Activated CD4-positive, alpha-beta T cell treated with anti-CD3 and anti-CD28 coated beads, Interleukin-2, amount 10 ng/mL, durations not matched to agents 24 days and 14 days (primary cell): ENCODE measurements at places on chromosomes 12 and 14.
A peak's percentile ranks its signal among the peaks of the same experiment; 100 is the strongest.

DNA sequence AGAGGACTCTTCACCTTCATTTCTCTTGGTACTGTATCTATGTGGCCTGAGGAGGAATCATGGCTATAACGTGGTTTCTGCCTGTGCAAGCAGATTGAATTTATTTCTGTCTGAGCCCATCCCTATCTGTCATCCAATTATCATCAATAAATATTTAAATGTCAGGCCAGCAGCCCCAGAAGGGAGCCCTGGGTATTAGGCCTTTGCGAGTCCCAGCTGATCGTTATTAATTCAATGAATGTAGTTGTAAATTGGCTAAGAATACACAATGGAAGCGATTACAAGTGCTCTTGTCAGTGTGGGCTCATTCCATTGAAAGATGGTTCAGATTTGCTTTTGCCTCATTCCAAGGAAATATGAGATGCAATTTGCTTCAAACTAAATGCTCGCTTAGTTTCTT is 142.0 kb downstream of the KTN1 start:
- no peak for DNase-seq

DNA sequence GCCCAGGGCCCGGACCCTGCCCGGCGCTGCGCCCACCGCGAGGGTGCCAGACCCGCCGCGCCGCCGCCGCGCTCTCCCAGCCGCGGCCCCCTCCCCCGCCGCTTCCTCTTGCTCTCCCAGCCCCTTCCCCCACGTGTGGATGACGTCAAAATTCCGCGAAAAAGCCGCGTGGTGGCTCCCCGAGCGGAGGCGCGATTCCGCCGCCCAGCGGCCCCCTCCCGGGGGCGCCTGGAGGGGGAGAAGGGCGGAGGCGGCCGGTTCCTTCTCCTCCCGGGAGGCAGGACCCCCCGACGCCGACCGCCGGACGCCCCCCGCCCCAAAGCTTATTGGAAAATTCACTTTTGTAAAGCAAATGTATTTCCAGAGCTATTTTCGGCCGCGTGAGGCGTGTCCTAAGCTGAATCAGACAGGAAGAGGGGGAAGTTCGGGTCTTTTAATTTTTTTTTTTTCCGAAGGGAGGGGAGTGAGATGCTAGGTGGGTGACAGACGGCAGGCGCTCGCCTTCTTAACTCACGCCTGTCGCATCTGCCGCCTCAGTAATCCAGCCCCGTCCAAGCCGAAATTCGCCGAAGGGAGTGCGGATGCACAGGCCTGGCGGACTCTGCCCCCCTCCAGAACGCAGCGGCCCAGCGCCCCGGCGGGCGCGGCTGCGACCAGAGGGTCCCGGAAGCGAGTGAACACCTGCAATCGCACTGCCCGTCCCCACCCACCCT is 4.1 kb upstream of the CCND2 start:
- DNase-seq = peak; percentile 98

- no peak for DNase-seq
These were observed 8.8 kb upstream of the PTGR2 start for GRCh38 chr14:73842851-73843250.

- peak; percentile 55 for DNase-seq
These were observed 153.1 kb upstream of the CCND2 start for GRCh38 chr12:4120316-4120917.

DNA sequence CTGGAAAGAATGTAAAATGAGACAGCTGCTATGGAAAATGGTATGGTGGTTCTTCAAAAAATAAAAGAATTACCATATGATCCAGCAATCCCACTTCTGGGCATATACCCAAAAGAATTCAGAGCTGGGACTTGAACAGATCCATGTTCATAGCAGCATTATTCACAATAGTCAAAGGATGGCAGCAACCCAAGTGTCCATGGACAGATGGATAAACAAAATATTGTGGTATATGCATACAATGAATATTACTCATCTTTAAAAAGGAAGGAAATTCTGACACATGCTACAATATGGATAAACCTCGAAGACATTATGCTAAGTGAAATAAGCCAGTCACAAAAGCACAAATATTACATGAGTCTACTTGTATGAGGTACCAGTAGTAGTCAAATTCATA is 9.1 kb downstream of the RAB2B start:
- no peak for DNase-seq

- DNase-seq = no peak
These were observed 342.3 kb downstream of the FOXG1 start for GRCh38 chr14:29108908-29109307.

DNA sequence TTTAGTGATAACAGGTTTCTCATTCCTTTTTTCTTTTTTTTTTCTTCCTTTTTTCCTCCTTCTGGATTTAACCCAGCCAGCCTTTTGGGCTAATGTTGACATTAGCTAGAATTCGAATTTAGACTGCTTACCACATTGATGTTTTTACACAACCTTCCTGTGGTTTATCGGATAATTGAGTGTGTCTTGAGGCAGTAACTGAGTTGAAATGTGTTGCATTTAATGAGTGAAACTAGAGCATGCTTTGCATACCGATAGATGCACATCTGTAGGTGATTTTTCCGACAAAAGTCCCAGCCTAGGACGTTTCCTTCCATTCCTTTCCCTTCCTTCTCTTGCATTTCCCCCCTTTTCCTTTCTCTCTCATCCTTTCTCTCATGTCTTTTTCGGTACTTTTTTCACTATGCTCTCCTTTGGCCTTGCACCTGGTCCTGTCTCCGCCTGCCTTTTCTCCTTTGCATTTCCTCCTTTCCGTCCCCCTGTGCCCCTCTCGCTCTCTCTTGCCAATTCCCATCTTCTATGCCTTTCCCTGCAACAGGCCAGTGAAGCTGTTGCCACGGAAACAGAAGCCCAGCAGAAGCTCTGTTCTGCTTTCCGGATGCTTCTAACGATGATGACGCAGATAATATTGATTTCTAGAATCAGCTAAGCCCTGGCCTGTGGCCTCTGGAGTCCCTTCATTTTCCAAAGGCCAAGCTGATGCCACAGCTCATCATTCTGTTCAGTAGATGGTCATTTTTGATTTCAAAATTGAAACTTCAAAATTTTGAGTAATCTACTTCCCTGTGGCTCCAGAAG is 76.1 kb downstream of the SLC25A47 start:
- no peak for DNase-seq

GRCh38 chr14:76848879-76849278 is 22.7 kb downstream of the LRRC74A start:
- no peak for DNase-seq

DNA sequence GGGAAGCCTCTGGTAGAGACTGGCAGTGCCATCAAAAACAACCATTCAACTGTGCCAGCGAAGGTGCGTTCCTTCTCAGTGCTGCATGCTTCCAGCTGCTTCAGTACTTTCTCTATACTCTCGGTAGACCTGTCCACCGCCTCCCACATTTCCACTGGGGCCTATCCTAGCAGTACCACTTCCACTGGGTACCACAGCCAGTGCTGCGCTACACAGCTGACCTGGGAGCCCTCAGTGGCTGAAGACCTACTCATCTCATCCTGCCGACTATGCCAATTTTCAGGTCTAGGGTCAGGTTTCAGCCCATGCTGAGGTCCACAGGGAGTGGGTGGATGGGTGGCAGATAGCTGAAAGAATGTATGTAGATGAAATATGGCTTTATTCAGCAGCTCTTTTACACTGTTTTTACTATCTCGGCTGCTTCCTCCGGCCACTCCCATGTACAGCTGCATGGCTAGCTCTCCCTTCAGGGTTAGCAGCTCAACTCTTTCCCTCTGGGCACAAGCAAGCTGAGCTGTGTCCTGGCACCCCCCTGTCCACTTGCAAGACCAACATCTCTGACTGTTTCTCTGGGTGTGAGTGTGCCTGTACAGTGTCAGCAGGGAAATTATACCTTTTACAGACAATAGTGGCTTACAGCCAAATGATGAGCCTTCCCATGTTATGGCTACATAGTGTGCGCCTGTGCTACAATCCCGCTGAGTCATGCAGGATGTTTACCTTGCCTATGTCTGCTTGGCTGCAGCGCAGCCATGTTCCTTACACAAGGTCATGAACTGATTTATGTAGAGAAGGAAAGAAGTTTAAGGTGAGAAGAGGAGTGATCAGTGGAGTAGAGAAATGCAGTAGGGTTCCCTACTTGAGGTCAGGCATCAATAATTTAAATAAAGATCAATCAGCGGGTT is 125.7 kb upstream of the DDHD1 start:
- no peak for DNase-seq

DNA sequence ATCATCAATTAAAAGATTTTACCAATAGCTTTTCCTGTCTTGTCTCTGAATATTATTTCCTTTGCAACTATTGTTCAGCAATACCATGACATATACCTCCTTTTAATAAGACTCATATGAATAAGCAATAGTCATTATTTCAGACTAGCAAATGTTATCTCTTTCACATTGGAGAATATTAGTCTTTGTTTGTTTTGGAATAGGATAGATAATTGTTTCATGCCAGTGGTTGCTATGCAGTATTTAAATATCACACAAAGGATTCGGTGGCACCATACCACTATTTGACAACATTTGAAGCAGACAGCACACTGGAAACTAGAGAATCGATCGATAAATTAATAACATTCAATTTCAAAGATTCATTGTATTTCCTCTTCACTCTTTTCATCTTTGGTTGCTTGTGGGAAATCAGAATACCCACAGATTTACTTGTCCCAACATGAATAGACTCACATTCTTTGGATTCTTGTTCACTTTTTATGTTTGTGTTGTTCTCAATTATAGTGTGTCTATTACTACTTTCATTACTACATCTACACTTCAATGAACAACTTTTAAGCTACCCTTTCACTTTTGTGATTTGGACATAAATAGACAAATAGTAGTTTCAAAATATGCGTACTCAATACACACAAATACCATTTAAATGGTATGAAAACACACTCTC is 42.7 kb upstream of the TBPL2 start:
- DNase-seq = no peak

DNA sequence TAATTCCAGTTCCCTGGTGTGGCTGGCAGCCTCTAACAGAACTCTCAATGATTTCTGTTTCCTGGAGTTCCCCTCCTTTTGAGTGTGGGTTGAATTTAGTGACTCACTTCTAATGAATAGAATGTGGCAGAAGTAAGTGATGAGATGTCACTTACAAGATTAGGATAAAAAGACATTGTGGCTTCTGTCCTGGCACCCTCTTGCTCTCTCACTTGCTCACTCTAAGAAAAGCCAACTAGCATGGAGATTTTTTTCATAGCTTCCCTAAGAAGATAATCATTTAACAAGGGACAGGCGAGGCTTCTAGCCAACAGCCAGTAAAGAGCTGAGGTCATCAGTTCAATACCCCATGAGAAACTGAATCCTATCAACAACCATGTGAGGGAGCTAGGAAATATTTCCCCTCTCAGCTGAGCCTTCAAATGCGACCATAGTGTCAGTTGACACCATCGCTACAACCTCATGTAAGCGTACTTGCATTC is 156.7 kb downstream of the TMTC3 start:
- DNase-seq = peak; percentile 55

GRCh38 chr12:779745-780734 is 27.7 kb downstream of the WNK1 start:
- no peak for DNase-seq

DNA sequence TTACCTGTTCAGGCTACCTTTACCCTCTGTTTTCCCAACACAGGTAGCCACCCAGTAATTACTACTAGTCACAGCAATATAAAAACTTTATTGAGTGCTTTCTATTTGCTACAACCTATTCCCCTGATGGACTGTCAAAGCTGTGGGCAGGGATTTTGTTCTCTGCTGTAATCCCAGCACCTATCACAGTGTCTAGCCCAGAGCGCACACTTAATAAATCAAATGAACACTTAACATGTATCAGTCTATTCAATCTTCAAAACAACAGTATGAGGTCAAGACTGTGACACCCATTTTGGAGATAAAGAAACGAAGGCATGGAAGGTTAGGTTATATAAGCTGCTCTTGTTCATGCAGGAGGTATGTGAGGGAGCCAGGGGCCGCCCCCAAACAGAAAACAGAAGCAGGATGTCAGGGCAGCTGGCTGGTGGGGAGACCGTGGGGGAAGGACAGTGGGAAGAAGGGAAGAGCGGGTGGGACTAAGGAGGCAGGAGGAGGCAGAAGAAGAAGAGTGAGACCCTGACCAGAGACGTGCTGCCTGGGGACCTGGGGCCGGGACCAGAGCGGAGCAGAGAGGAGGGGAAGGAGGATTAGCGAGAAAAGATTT is 1.7 kb downstream of the TNFRSF1A start:
- DNase-seq = peak; percentile 71

DNA sequence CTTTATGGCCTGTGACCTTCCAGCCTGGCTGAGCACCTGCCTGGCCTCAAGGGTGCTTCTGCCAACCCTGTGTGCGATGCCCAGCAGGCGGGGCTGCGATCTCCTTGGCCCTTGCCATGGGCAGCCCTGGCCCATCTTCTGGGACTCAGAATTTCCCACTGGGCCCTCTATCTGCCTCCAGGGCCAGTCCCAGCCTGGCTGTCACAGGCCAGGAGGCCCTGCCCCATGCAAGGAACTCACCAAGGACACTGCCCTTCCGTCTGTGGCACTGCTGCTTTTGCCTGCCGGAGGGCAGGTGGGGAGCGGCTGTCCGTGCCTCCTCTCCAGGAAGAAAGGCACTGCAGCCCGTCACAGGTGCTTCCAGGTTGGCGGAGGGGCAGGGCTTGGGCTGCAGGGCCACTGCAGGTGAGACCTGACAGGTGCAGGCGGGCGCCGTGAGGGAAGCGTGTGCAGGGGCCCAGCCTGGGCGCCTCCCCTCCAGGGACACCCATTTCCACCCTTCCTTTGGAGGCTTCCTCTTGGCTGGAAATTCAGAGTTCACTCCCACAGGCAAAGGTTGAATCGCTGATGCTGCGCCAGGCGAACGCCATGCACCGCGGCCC is 177.8 kb downstream of the KIF26A start:
- DNase-seq = no peak

DNA sequence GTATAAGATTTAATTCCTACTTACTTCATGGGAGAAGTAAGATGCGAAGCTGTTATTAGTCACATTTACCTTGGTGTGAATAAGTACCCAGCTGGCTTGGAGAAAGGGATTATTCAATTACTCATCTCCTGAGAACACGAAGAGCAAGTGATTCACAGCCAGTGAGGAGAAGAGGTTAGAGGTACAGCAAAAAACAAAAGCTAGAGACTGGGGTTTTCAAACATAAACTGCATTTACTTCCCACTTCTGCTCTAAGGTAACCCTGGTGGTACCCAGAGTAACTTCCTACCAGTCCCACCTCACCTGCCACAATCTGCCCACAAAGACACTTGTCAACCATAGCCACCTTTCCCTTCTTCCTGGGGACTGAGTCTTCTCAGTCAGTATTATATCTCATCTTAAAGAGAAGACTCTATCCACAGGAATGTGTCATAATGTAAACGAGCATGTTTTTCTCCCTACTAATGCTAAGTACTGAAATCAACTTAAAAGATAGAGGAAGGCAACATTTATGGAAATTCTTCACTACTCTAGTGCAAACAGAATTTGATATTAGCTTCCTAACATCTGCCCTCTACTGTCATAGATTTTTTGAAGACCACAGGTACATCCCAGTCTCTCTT is 6.0 kb upstream of the IL22 start:
- peak; percentile 73 for DNase-seq

DNA sequence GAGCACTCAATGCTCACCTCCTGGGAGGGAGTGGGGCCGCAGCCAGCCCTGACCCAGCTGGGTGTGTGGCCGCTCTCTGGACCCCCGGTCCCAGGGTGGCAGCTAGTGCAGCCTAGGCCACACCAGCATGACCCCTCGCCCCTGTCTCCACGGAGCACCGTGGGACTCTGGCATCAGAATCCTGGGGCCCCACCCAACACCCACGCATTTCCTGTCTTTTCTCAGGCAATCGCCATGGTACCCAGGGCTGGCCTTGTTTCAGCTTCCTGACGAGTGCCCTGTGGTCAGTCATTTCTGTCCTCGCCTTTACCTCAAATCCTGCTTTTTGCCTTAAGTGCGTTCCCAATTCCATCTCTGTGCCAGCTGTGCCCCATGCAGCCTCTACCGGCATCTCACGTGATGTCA is 15.9 kb downstream of the PACS2 start:
- DNase-seq = no peak
